ENCODE measurements at places on chromosomes 16 and 17.

- no peak for DNase-seq
Measured at GRCh38 chr17:77383613-77384608, 243.1 kb downstream of the SEC14L1 start.

- no peak for DNase-seq
Measured at GRCh38 chr17:41977991-41978390, 11.4 kb downstream of the CNP start.

GRCh38 chr17:9266031-9266680, 244.8 kb downstream of the NTN1 start:
- DNase-seq: no peak

GRCh38 chr17:79562192-79562930, 48.5 kb downstream of the RBFOX3 start:
- peak; percentile 26 for DNase-seq

Measured in suprapubic skin (tissue), 4 donors.